ENCODE measurements at places on chromosomes 7 and 10. TPM values are rescaled to one million over a fixed set of nuclear protein-coding genes. Genes with fewer than 3 reads are reported as not detected.

DNA sequence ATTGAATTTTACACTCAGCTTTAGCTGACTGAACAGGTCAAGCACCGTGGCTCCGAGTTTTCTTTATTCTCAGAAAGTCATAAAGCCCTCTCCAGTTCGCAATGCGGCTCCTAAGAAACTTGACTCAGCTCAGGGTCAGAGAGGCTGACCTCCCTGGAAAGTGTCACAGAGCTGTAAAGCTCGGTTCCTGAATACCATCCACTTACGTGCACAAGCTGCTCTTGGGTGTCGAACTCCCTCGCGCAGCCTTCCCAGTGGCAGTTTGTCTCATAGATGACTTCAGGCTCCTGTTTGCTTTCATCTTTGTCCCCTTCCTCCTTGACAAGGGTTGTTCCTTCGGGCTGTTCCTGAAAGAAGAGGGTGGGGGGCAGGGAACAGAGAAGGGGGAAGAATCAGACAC lies 213.7 kb downstream of the GLI3 start:
- no peak overlapping the region for H3K27ac ChIP-seq
- H3K4me1 ChIP-seq = no peaks in the 10 kb centered on the region
- no peak for DNase-seq
- peaks cover 4% of the 10 kb centered on the region for H3K36me3 ChIP-seq
- H3K4me3 ChIP-seq = no peak overlapping the region

DNA sequence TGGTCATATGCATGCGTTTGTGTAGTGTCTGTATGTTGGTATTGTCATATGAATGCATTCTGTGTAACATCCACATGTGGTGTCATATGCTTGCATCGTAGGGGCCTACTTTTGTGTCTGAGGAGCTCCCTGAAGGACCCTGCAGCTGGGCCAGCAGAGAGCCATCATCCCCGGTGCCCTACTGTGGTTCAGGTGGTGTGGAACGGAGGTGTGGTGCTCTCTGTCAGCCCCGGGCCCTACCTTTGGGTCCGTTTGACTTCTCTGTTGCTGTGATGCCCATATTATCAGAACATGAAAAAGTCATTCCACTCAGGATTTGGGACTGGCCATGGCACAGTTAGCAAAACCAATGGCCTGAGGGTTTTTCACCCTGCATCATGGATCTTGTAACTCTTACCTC lies 217.9 kb downstream of the ADARB2 start:
- no peaks in the 10 kb centered on the region for H3K4me1 ChIP-seq
- H3K27ac ChIP-seq = no peak overlapping the region
- H3K4me3 ChIP-seq = no peak overlapping the region
- no peaks in the 10 kb centered on the region for H3K36me3 ChIP-seq
- no peaks in the 10 kb centered on the region for H3K27me3 ChIP-seq

GRCh38 chr10:124671486-124672075 lies 72.6 kb downstream of the FAM53B start:
- peak overlapping the region; percentile 84 for H3K27ac ChIP-seq
- H3K4me1 ChIP-seq = peaks cover 20% of the 10 kb centered on the region
- DNase-seq = no peak
- H3K27me3 ChIP-seq = no peaks in the 10 kb centered on the region
- H3K4me3 ChIP-seq = no peak overlapping the region

DNA sequence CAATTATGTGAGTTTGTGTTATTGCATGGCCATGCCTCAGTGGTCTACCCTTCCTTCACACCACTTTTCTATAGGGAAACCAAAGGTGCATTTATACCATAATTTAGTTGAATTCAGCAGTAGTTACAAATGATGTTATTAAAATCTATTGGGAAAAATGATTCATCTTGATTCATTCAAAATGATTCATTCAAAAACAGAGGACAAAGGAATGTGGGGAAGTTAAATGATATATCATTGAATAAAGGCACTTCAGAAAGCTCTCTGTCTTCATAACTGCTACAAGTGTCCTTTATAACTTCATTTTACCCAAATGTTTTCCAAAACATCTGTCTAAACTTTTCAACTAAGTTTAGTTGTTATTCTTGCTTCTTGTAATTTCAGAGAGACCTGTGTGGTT lies 722.9 kb downstream of the GRM8 start:
- no peak for DNase-seq
- no peaks in the 10 kb centered on the region for H3K4me1 ChIP-seq
- no peak overlapping the region for H3K27ac ChIP-seq
- H3K27me3 ChIP-seq = no peaks in the 10 kb centered on the region
- H3K36me3 ChIP-seq = no peaks in the 10 kb centered on the region

GRCh38 chr10:78375854-78376785 lies 342.5 kb downstream of the RPS24 start:
- H3K4me3 ChIP-seq = no peak overlapping the region
- no peaks in the 10 kb centered on the region for H3K4me1 ChIP-seq
- H3K27me3 ChIP-seq = no peaks in the 10 kb centered on the region
- H3K36me3 ChIP-seq = no peaks in the 10 kb centered on the region

DNA sequence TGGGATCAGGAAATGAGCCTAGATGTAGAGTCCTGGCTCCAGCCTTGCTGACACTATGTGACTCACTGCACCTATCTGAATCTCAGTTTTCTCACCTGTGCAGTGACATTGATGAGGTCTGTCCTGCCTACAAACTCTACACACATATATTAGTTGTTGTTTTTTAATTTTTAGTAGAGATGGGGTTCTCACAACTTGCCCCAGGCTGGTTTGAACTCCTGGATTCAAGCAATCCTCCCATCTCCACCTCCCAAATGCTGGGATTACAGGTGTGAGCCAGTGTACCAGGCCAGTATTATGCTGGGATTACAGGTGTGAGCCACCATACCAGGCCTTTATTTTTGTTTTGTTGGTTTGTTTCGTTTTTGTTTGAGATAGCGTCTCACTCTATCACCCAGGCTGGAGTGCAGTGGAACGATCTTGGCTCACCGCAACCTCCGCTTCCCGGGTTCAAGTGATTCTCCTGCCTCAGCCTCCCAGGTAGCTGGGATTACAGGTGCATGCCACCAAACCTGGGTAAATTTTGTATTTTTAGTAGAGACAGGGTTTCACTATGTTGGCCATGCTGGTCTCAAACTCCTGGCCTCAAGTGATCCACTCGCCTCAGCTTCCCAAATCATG lies 11.8 kb upstream of the DDIT4 start:
- H3K36me3 ChIP-seq = no peaks in the 10 kb centered on the region
- H3K27ac ChIP-seq = peak overlapping the region; percentile 88
- no peaks in the 10 kb centered on the region for H3K27me3 ChIP-seq
- no peak for DNase-seq
- peaks cover 58% of the 10 kb centered on the region for H3K4me1 ChIP-seq

- no peaks in the 10 kb centered on the region for H3K36me3 ChIP-seq
- H3K4me3 ChIP-seq = no peak overlapping the region
- no peak for DNase-seq
- H3K4me1 ChIP-seq = no peaks in the 10 kb centered on the region
- no peaks in the 10 kb centered on the region for H3K27me3 ChIP-seq
Observed at GRCh38 chr10:17240616-17241015, 12.6 kb downstream of the VIM start.

DNA sequence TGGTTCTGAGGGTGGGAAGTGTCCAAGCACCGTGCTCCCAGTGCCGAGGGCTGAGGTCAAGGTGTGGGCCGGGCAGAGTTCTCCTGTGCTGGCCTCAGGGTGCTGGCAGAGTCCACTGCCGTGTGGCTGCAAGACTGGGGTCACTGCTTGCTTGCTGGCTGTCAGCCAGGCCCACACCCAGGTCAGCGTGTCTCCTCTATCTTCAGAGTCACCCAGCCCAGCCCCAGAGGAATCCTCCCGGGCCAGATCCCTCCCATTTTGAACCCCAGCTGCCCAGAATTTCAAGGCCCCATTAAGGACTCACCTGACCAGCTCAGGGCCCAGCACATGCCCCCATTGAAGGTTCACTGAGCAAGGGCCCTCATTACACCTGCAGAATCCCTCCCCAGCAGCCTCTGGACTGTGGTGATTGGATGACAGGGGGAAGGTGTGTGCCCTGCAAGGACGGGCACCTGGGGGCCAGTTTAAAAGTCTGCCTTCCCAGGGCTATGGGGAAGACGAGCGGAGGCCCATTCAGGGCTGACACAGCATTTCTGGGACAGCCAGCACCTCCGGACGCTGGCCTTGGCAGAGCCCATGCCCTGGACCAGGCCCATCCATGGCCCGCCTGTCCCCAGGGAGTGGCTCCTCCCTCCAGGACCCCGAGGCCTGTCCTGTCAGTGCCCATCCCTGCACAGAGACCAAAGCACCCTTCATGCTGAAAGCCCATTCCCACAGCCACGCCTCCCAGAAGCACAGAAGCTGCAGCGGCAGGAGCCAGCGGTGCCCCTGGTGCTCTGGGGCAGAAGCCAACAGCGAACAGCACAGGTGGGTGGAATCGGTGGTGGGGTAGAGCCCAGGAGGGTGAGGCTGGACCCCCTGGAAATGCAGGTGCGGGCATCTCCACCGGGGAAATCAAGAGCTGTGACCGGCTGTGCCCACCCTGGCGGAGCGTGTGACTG lies 45.1 kb upstream of the PPP2R2D start:
- H3K27me3 ChIP-seq = peaks cover under 1% of the 10 kb centered on the region
- no peaks in the 10 kb centered on the region for H3K36me3 ChIP-seq
- H3K27ac ChIP-seq = no peak overlapping the region
- H3K4me1 ChIP-seq = no peaks in the 10 kb centered on the region

DNA sequence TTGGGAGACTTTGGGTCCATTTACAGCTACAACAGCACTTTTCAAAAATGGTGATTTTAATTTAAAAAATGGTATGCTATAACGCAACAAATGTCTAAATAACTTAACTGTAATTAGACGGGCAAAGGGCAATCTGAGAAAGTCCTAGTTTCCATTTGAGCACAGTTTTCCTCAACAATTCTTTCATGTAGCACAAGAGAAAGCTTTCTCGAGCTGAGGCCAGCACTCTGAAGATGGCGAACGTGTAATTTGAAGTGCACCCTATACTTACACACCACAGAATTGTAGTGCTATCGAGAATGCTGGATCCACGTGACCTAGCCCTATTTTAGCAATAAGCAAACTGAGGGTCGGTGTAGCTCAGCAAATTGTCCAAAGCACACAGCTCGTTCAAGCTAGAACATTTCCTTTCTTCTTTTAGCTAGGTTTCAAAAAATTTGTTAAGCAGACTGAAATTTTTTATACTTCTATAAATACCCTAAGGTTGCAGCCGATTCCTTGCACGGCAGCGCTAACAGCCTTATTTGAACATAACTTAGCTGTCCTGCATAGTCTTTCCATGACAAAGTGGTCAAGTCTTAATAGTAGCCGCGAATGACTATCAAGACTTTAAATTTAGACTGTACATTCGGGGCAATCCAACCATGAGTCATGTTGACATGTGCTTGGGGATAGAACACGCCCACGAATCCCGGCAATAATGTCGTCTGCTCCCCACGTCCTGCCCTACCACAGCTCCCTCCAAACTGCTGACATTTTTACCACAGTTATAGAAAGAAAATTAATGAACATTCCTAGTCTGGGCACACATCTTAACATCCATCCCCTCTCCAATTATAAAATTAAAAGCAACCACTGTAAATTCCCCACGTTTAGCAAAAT lies 10.0 kb downstream of the KLF6 start:
- no peaks in the 10 kb centered on the region for H3K27me3 ChIP-seq
- H3K4me3 ChIP-seq = no peak overlapping the region
- H3K4me1 ChIP-seq = peaks cover 60% of the 10 kb centered on the region

GRCh38 chr7:38179776-38180226 lies 1.8 kb downstream of the STARD3NL start:
- H3K4me1 ChIP-seq = peaks cover 22% of the 10 kb centered on the region
- no peaks in the 10 kb centered on the region for H3K36me3 ChIP-seq
- peak overlapping the region; percentile 89 for H3K27ac ChIP-seq
- peak overlapping the region; percentile 76 for H3K4me3 ChIP-seq
- no peaks in the 10 kb centered on the region for H3K27me3 ChIP-seq
- no peak for DNase-seq

DNA sequence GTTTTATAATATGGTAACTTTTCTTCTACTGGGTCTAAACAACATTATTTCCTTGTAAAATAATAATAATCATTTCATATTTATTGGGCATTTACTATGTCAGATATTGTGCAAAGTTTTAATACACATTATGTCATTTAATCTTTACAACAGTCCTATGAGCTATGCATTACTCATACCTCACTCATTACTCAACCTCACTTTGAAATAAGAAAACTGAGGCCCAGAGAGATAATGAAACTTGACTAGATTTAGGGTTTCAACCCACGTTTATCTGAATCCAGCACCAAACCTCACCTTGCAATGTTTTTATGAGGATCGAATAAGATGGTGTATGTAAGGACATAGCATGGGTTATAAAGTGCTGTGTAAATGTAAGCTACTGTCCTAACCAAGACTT lies 153.2 kb upstream of the SLC13A1 start:
- H3K36me3 ChIP-seq = no peaks in the 10 kb centered on the region
- H3K27me3 ChIP-seq = no peaks in the 10 kb centered on the region
- no peak for DNase-seq

DNA sequence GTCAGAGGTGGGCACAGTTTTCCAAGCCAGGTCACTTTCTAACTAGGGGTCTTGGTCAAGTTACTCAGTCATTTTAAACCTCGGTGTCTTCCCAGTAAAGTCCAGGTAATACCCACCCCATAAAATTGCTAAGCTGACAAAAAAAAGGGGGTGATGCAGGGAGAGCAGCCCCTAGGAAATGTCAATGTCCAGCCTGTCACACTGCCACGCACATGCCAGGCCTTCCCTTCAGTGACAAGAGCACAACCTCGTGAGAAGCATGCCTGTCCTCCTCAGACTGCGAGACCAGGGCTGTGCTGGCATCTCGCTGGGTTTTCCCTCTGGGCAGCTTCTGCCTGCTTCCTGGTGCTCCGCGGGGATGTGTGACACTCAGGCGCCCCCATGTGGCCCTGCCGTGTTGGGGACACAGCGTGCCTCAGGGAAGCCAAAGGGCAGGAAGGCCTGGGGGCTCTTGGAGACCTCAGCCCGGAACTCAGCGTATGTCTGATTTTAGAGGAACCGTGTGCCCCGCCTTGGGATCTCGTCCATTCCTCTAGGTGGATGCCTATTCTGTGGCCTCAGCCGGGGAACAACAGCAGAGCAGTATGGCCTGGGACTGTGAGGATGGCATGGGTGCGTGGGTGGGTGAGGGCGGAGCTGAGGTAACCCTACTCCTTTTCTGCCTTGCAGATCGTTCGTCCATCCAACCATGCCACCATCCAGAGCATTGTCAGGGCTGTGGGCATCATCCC lies 10.2 kb upstream of the GDF2 start:
- no peaks in the 10 kb centered on the region for H3K36me3 ChIP-seq
- H3K27ac ChIP-seq = no peak overlapping the region
- H3K4me3 ChIP-seq = no peak overlapping the region

GRCh38 chr10:47016564-47016963 lies 105.3 kb downstream of the PTPN20 start:
- no peaks in the 10 kb centered on the region for H3K27me3 ChIP-seq
- no peak for DNase-seq
- no peak overlapping the region for H3K4me3 ChIP-seq
- H3K4me1 ChIP-seq = no peaks in the 10 kb centered on the region

GRCh38 chr10:85545874-85546273 lies 820.7 kb downstream of the GRID1 start:
- DNase-seq = no peak
- no peak overlapping the region for H3K4me3 ChIP-seq
- no peaks in the 10 kb centered on the region for H3K4me1 ChIP-seq
- H3K27me3 ChIP-seq = no peaks in the 10 kb centered on the region
- H3K27ac ChIP-seq = no peak overlapping the region

PON1 gene
- 0.67 TPM for total RNA-seq

GPR22 gene
- total RNA-seq = not detected

GDF2 gene
- not detected for total RNA-seq

INMT gene
- total RNA-seq = 164 TPM

HPS1 gene
- 64.2 TPM for total RNA-seq

ATRNL1 gene
- 1.1 TPM for total RNA-seq

TRIM50 gene
- 0.38 TPM for total RNA-seq

EBF3 gene
- 0.10 TPM for total RNA-seq

DDX21 gene
- 36.8 TPM for total RNA-seq

GPR85 gene
- total RNA-seq = 0.82 TPM

TMEM140 gene
- 25.4 TPM for total RNA-seq

All from left lung (tissue), 14 donors.